ENCODE measurements at places on chromosomes 16 and 17.

DNA sequence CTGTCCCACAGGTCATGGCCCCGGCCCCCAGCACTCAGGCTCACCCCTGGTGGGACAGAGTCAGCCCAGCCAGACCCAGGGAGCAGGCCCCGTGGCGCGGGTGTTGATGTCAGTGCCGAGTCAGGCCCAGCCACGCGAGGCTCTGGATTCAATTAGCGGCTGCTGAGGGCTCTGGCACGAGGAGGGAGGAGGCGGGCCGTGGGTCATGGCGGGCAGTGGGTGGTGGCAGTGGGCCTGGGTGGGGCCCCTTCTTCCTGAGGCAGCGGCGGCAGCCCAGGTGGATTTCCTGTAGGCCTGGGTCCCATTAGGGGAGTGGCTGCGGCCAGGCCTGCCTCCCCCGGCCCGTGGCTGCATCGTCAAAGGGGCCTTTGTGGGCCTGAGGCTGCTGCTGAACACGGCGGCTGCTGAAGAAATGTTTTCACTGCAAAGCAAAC lies 12.9 kb downstream of the VASN start:
- DNase-seq: no peak

GRCh38 chr16:19109288-19109664 lies 4.5 kb upstream of the ITPRIPL2 start:
- DNase-seq: no peak

GRCh38 chr17:16314189-16314588 lies 39.1 kb downstream of the CENPV start:
- DNase-seq: no peak

DNA sequence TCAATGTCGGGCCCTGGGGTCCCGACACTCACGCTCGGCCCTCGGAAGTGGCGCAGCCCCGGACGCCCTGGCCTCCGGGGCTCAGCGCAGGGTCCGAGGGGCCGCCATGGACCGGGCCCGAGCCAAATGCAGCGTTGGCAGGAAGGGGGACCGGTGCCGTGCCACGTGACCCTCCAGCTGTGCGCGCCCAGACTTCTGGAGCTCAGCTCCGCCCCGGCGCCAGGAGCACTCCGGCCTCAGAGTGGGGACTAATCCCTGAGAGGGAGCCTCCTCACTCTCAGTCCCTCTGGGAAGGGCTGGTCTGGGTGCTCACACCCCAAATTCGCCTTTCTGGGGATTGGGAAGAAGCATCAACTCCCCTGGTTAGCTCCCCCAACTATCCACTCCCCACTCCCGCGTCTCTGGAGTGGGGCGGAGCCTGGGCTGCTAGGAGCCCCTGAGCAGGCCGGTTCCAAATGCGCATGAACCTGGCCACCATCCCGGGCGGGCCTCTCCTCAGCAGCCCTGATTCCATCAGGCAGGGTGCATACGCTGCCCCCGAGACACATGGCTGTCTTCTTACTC lies at the start of gene B3GNT9:
B3GNT9 (minus strand) TSS at position 166 of the 564 bp plus-strand sequence. CDS start 513 bp downstream, outside the sequence.
- DNase-seq: no peak

- DNase-seq: no peak
Measured at GRCh38 chr16:9836118-9836736, 346.0 kb downstream of the GRIN2A start.

DNA sequence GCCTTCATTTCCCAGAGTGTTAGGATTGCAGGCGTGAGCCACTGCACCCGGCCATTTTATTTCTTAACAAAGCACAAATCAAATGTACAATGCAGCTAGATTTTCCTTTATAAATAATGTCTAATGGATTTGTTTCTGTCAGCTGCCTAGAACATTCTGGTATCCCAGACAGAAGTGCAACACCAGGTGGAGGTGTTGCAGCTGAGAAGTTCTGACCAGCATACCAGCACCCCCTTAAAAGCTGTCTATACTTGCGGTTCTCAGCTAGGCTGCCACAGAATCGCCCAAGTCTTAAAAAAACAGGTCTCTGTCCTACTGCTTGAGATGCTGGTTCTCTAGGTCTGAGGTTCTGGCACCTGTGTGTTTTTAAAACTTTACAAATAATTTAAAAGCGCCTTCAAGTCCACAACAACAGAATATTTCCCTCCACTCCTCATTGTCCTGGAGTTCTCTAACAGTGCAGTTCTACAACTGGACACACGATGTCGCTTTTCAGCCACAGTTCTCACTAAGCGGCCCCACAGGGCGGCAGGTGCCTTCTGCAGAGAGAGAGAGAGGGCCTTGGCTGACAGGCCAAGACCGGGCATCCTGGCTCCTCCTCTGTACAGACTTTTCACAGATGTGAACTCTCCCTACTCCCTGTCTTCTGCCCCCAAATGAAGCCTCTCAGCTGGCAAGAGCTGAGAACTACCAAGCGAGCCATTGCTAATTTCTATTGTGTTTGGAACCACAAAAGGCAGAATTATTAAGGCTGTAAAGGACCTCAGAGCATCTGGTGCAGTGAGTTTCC lies 32.6 kb upstream of the MEOX1 start:
- DNase-seq: no peak

- DNase-seq: no peak
Measured at GRCh38 chr16:58299757-58300349, 5.0 kb upstream of the PRSS54 start.

DNA sequence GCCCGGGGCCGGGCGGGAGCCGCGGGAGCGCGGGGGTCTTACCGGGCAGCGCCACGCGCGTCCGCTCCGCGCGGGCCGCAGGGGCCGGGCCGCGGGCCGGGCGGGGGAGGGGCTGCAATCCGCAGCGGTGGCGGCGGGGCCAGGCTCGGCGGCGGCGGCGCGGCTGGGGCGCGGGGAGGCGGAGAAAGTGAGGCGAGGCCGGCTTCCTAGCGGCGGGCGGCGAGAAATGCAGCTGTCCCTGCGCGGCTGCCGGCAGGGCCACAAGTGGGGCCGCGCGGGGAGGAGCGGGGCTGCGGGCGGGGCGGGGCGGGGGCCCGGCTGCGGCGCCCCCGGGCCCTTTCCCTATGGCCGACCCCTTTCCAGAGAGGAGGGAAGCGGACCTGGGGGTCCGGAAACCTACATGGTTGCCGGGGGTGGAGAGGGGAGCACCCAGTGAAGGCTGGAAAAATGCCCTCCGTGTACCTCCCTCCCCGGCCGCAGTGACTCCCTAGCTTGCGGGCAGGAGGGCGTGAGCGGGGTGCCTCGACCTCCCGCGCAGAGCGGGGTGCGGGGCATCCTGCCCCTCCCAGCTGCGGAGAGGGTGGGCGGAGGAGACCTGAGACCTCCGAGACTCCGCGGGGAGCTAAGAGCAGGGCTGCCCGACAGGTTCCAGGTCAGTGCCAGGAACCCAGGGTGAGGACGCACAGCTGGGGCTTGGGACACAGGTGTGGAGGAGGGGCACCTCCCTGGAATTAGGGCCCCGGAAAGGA lies at the start of gene CUEDC1:
CUEDC1 (minus strand) TSS at position 230 of the 749 bp plus-strand sequence. CDS start 69,848 bp downstream, outside the sequence.
- no peak for DNase-seq

- DNase-seq: no peak
Measured at GRCh38 chr16:87555647-87556046, 46.7 kb upstream of the JPH3 start.

DNA sequence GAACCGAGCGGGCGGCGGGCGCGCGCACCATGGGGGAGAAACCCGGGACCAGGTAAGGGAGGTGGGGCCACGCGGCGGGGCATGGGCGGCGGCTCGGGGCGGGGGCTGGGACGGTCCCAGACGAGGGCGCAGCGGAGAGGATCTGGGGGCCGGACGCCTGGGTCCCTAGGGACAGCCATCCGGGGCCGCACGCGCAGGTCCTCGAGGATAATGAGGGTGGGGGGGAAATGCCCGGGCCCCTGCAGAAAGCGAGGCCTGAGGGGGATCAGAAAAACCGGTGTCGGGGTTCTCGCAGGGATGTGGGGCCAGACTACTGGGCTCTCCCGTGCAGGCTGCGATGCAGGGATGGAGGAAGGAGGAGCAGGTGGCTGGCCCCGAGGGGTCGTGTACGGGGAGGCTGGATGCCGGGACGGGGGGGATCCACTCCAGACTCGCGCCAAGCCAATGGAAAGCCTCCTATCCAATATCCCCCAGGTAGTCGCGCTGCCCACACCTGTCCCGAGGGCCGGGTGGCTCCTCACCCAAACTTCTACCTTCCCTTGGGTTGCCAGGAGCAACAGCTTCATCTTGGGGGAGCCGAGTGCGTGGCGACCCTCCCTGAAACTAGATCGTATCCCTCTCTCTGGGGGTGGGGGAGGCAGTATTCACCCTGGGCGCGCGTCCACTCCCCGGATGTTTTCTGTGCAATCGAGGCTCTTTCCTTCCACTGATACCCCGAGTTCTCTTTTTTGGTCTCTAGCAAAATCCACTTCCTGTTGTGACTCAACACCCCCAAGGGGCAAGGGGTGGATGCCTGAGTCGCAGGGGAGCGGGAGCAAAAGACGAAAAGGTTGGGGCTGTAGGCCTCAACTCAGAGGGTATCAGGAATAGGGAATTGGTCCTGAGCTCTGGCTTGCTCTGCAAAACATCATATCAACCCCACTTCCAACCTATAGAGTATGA lies 532 bp downstream of the ARRB2 start:
- no peak for DNase-seq

DNA sequence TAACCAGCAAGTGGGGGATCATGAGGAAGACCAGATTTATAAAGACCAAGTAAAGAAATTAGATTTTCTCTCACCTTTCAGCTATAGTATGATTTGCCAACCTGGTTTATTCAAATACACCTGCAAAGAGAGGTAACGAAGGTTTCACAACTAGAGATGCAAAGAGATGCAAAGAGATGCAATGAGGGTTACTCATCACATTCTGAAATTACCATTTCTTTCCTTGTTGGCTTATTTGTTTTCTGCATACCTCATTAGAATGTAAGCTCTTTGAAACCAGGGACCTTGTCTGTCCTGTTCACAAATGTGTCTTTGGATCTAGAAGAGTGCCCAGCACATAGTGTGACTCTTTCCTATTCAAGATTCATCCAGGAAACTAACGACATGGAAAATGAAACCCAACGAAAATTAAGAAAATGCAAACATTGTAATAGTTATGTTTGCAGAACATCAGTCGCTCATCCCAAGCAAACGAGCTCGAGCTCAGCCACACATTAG lies 9.0 kb upstream of the LONP2 start:
- no peak for DNase-seq

DNA sequence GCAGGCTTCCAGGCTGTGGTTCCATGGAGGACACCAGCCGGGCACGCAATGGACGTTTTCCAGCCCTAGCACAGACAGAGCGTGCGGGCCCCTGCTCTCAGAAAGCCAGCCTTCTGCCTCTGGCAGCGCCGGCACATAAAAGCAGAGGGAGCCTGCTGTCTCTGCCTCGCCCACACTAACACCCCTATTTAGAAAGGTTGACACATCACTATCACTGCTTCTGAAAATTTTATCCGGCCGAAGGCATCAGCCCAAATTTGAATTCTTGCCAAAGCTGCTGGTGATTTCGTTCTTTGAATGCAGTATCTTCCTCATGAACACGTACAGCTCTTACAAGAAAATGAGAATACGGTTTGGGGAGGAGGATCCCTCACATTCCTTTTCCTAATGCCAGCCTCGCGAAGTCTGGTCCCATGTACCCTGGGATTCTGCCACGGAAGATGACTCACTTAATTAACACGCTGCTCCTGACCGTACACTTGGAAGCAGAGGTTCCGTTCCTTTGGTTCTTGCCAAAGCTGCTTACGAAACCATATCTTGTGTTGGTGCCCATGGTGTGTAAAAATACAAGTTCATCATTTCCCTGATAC lies 1.3 kb upstream of the RAB11FIP3 start:
- DNase-seq: no peak

DNA sequence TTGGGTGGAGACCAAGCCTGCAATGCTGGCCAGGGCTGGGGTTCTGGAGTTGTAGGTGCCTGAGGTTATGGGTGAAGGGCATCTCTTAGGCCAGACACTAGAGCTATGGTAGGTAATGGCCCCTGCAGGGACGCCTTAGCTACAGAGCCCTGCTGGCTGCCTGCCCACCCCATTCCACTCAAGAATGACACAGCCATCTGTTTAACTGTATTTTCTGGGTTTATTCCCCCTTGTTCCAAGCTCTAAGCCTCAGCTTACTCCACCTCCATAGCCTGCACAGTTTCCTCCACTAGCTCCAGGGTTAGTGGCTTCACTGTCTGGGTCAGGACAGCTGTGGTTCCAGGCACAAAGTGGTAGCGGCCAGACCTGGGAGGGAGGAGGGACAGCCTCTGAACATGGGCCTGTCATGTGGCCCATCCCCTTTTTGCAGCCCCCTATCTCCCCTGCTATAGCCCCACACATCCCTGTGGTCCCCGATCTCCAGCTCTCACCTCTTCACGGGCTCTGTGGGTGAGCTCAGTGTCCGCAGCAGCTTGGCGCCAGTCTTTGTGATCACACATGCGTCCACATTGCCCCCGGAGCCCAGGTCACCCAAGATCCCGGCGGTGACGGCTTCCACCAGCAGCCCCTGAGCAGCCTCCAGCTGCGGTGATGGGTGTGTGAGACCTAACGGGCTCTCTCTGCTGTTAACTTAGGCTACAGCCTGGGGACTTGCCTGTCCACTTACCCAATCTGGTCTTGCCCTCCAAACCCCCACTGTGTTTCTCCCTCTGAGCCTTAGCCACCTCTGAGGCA lies 2.1 kb downstream of the PSMB10 start:
- no peak for DNase-seq

GRCh38 chr17:35676441-35676840 lies 55.0 kb upstream of the RASL10B start:
- DNase-seq: no peak

DNA sequence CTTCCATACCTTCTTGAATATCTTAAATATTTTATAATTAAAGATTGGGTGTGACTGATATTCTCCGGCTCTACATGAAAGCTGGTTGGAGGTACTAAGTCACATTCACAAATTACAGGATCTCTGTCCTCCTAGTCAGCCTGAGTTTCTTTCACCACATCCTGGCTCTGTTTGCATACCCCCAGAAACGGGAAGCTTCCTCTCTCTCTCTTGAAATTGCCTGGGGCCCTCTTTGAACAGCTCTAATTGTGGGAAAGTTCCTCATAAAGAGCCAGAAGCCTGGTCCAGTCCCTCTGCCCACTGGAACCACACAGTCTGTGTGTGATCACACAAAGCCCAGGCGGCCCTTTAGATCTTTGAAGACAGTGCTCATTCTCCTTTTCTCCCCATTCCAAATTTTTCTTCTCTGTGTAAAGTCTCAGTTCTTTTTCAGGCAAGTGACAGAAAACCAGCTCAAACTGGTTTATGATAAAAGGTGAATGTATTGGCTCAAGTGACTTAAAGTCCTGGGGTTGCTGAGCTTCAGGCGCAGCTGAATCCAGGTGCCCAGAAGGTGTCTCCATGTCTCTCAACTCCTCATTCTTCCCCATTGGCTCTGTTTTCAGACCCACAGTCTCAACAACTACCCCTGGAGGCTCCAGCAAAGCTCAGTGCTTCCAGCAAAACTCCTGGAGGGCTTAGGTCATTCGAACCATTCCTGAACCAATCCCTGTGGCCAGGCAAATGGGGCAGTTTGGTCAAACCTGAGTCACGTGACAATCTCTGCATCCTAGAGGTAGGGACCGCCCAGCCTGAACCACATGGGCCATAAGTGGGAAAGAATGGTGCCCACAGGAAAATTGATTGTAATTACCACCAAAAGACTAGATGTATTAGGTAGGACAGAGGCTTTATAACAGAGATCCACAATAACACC lies 8.5 kb upstream of the RAI1 start:
- no peak for DNase-seq

- no peak for DNase-seq
Measured at GRCh38 chr17:56658648-56659047, 65.1 kb downstream of the NOG start.
